ENCODE measurements at places on chromosomes 2 and 18.

DNA sequence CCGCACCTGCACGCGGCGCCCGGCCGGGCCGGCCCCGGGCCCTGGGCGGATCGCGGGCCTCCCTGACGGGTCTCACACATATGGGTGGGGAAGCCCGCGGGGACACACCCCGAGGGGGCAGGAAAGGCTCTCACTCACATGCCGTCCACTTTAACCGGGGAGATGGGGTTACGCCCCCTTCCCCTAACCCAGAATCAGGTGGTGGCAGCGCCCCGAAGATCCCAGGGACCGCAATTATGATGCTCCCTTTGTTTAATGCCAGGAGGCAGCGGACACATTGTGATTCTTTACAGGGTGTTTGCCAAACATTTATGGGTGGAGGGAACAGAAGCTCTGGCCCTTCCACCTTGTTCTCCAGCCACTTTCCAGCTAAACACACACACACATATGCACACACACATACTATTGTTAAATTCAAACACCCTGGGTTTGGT, 424 bp upstream of the ANKRD44 start:
- no peak for DNase-seq

GRCh38 chr2:156947261-156947660, 310.2 kb upstream of the GALNT5 start:
- DNase-seq: no peak

DNA sequence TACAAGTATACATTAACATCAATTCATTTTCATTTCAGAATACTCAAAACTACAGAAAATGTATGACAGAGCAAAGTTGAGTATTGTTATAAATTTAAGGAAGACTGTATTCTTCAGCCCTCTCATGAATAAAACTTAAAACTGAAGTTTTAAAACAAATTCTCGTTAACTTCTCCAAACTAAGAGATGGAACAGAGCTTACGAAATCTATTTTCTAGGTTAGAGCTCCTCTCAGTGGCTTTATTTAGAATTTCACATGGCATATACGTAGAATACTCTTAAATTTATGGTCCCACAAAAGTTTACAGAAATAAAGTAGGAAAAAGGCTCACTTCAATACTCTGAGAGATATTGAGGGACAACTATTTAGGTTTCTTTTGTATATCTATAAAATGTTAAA, 612.1 kb downstream of the KCNJ3 start:
- peak; percentile 24 for DNase-seq

DNA sequence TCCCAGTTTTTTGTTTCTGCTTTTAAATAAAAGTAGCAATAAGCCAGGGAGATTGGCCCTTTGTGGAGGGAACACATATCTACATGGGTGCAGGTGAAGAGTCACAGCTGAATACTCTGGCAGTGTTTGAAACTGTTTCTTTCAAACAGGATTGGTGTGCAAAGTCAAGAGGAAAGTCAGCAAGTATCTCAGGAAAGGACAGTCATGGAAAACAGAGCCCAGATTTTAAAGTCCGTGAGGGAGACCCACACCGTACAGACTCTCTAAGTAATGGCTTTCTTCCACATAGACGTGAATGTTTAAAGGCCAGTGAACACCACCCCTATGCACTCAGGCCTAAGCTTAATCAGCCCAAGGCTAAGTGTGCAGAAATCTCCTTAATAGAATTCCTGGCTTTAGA, 95.3 kb downstream of the GFPT1 start:
- no peak for DNase-seq

DNA sequence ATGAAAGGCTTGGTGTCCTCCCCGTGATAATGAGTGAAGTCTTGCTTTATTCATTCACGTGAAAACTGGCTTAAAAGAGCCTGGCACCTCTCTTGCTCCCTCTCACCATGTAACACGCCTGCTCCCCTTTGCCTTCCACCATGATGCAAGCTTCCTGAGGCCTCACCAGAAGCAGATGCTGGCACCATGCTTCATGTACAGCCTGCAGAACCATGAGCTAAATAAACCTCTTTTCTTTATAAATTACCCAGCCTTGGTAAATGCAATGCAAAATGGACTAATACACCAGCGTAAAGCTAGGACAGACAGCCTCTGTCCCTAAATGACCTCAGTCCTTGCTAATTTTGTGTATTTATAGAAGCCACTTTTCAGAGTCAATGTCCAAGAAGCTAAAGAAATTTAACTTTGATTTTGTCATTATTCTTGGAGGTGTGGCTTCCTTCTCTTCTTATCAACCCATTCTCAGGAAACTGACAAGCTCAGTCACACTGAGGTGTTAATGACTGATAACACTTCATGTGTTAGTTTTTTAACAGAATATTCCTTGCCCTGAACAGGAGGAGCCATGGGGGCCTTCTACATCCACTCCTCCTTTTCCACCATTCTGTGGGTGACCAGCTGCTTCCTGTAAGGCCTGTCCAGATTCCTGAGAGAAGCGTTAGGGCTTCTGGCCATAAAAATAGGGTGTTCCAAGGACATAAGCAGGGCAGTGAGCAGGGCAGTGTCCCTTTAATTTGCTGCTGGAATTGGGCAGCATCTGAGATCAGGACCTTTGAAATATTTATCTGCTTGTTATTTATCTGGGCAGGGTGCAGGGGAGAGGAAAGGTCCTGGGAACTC, 38.0 kb upstream of the EPAS1 start:
- DNase-seq: no peak

DNA sequence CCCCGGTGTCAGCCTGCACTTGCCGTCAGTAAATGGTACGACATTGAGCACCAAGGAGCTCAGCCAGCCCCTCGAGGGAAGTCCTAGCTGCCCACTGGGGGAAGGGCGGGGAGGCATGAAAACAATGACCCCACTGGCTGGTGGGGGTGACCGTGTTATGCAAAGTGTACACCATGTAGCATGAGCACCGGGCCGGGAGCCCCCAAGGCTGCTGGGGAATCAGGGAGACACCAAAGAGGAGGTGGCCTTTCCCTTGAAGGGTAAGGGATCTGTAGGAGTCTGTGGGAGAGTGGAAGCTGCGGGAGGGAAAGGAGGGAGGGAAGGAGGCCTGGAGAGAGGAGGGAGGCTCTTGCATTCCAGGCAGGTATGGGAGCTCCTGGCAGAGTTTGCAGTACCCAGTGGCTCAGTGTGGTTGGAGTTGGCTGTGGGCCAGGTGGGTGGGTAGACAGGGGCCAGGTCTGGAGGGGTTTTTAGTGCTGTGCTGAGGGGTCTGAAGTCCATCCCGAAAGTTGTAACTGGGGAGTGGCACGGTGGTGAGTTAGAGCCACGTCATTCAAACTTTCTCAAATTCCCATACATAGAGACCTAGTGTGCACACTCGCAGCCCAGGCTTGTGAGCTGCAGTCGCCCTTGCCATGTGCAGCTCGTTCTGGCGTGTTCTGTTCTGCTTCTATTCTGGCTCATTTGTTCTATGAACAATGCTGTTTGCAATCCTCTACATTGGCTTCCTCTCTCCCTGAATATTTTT, 22.4 kb downstream of the RRM2 start:
- no peak for DNase-seq

DNA sequence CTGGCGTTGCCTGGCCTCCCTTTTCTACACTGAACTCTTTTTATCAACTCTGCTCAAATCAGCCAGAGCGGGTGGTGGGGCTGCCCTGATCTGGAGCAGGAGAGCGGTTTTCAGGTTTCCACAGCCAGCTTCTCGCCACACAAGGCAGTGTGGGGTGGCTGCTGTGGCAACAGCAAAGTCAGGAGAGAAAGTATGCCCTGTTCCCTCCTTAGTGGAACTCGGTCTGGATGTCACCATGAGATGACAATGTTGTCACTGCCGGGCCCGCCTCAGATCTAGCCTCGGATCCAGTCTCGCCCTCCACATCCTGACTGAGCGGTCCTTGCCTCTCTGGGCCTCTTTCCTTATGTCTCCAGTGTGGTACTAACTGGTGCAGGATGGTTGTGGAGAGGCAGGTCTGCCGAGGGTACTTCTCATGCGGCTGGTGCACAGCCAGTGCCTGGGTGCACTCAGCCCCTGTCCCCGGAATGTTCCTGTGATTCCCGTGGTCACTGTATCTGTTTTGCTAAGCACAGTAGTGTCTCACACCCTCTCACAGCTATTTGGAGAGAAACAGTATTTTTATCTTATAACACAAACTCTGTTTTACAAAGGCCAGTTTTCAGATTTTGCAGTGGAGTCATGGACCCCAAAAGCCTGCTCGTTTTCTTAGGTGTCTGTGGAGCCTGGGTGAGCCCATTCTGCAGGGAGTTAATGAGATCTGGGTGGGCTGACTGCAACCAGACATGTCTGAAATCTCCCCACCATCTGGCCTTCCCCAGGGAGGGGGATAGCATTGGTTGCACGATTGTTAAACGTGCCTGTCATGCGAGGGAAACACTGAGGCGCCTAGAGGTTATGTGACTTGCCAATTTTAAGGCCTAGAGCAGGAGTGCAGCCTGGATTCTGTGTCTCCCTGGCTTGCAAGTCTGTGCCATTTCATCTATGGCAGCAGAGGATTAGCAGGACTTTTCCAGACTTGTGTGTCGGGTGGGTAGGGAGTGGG, 261.1 kb upstream of the AGAP1 start:
- DNase-seq: peak; percentile 71

DNA sequence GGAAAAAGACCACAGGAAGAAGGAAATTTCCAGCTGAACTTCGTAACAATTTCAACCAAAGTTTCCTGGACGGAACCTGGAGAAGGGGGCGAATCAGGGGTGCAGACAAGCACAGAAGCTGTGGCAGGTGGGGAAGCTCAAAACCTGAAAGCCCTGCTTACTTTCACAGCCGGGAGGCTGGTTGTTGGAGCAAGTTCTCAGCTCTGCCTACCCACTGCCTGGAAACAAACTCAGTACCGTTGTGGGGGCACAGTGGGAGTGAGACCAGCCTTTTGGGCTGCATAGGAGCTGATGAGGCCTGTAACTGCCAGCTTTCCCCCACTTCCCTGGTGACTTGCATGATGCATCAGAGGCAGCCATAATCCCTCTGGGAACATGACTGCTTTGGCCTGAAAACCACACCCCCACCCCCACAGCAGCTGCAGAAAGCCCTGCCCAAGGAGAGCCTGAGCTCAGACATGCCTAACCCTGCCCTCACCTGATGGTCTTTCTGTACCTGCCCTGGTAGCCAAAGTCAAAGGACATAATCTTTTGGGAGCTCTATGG, 207.0 kb upstream of the VWC2L start:
- peak; percentile 3 for DNase-seq

GRCh38 chr2:16638946-16639345, 26.7 kb downstream of the CYRIA start:
- DNase-seq: no peak

GRCh38 chr2:172724724-172725123, 10.9 kb upstream of the RAPGEF4 start:
- DNase-seq: no peak

DNA sequence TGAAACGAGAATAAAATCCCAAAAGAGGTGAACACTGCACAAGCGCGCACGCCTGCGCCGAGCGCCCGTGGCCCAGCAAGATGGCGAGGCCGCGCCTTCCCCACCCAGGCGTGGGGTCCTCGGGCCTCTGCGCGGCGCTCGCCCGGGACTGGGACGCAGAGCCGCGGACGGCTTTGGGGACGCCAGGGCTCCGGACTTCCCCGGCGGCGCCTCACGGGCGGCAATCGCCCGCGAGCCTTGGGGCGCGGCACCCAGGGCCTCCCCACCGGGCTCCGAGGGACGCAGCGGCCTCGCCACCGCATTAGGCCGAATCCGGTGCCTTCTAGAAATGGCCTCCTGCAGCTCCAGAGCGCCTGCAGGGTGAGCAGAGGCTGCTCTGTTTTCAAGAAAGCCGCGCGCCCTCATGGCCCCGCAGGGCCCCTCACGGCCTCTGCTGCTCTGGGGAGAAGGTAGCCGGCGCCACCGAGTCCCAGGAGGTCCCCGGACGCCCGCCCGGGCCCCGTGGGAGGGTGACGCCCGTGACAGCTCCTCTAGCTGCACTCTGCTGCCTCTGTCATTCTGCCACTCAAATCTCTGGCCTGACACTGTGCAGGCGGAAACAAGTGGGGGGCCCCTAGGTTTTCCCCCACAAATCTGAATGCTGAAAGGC, 35.9 kb upstream of the POMC start:
- no peak for DNase-seq

GRCh38 chr2:60219536-60219935, 333.9 kb downstream of the BCL11A start:
- DNase-seq: no peak

DNA sequence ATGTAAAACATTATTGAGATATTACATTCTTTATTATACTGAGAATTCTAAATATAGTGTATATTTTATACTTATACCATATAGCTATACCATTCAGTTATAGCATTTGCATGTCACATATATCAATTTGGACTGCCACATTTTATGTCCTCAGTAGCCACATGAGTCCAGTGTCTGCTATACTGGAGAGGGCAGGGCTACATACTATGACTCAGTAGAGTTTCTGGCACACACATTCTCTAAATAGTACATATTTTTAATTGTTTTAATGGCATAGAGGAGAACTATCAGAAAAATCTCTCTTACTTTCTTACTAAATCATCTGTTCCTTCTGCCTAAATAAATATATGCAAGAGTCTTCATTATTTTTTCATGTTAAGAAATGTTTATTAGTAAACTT, 55.4 kb upstream of the COL5A2 start:
- no peak for DNase-seq

DNA sequence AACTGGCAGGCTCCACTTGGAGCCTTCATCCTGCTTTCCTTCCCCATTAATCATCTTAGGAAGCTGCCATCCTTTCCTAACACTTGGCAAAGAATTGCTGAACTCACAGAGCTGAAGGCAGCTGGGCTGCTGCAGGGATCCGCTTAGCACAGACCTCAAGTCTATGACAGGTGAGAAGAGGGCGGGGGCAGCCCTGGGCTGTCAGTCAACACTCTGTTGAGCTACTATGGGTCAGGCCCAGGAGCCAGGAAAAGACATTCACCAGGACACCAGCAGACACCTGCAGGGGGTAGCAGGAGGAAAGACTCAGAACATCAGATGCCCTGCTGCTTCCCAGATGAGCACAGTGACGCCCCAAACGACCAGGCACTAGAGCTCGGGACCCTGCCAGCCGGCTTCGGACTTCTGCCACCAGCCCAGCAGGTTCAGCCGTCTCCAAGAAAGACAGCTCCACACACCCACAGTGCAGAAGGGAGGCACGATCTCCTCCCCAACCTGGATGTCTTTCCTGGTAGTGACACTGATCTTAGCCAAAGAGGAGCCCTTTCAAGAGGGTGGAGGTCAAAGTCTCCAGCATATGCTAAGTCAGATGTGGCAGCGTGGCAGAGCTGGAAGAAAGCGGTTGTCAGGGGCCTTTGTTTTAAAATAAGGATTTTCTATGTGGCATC, 55.2 kb downstream of the SNORC start:
- DNase-seq: no peak

Data from NCI-H2171 (cell line).